Spleen (tissue), 13 donors: ENCODE measurements at places on chromosomes 5 and 9. TPM values are rescaled to one million over a fixed set of nuclear protein-coding genes. Genes with fewer than 3 reads are reported as not detected.

Gene NSD1
- 95.9 TPM for total RNA-seq

GRCh38 chr5:95486191-95486590 is 68.6 kb downstream of the SKIC3 start:
- peaks cover 80% of the 10 kb centered on the region for H3K36me3 ChIP-seq
- DNase-seq, result no peak
- H3K27me3 ChIP-seq, result no peaks in the 10 kb centered on the region

Gene PHF2
- total RNA-seq, result 31.7 TPM

Gene PCDHGA6
- total RNA-seq, result 4.1 TPM

DNA sequence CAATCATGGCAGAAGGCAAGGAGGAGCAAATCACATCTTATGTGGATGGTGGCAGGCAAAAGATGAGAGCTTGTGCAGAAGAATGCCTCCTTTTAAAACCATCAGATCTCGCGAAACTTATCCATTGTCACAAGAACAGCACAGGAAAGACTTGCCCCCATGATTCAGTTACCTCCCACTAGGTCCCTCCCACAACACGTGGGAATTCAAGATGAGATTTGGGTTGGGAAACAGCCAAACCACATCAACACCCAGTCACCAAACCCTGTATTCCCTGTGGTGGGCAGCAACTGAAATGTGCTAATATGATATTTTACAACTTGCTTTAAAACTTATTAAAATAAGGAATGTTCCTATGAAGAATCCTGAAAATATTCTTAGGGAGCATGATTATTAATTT is 54.2 kb downstream of the RASGRF2 start:
- H3K27ac ChIP-seq, result no peak overlapping the region
- H3K36me3 ChIP-seq, result no peaks in the 10 kb centered on the region
- H3K4me3 ChIP-seq, result no peak overlapping the region
